Left renal pelvis (tissue), 4 donors: ENCODE measurements at places on chromosomes 6 and 20.

DNA sequence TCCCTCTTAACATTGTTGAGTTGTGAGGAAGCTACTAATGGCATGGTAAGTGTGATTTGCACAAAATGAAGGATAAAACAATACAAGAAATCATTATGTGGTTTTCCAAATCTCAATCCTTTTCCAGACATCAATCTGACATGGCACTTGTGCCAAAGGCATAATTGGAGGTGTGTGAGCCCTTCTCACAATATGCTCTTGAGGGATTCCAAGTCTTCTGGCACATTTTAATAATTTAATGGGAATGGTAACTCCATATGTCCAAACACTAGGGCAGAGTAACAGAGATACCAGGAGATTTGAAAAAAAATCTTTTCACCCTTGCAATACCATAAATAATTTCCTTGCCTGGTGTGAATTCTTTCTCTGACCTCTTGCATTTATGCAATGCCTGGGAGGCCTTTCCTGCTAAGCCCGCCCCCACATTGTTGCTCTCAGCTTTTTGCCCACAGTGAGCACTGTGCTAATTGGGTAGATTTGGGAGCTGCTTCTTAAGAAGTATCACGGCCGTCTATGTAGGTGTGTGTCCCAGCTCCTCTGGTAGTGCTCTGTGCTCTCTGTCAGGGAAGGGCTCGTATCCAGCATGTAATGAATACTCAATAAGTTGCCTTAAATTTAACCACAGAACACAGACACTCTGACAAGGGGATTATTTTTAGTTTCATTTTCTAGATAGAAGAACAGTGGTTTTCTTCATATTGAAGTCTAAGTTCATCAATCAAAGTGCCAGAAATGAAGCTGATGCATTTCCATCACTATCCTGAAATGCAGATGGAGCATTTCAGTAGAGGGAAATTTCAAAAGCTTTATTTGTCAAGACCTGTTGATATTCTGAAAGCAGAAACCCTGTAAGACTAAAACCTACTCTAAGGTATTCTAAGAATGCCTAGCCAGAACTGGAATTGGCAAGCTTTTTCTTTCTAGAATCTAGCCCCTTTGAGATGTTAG is 54.4 kb upstream of the CEP85L start:
- DNase-seq, result no peak

DNA sequence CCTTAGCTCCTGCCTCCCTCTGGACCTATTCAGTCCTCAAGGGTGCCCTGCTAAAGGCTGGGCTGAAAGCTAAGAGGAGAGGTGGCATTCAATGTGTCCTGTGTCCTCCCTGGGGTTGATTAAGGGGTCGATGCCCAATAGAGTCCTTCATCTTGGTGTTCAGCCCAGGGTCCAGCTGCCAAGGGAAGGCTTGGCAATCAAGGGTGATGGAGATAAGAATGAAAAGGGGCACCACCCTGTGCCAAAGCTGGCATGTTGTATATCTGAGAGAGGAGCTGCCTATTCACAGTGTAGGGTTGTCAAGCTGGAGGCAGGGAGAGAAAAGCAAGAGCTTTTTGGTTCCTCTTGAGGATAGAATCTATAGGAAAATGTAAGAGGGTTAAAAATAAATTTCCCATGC is 12.3 kb downstream of the C20orf173 start:
- DNase-seq, result no peak

DNA sequence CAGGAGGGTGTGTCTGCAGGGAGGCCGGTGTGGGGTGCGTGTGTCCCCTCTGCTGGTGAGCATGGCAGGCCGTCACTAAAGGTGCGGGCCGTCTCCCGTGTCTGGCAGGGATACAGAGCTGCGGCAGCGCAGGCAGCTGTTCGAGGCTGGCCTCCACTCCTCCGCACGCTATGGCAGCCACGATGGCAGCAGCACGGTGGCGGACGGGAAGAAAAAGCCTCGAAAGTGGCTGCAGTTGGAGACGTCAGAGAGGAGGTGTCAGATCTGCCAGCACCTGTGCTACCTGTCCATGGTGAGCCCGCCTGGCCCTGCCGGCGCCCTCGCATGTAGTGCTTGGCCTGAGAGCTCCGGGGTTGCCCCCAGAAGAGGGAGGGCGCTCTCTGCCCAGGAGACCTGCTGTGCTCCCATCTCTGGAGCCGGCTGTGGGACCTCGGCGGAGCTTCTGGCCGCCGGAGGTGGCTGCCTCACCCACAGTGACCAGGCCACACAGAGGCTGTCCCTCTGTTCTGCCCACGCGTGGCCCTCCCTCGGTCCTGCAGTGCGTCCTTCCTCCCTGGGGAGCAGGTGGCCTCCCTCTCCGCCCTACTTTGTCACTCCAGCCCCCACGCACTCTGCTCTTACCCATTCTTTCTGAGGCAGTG is 149.6 kb downstream of the DTNBP1 start:
- DNase-seq, result no peak

DNA sequence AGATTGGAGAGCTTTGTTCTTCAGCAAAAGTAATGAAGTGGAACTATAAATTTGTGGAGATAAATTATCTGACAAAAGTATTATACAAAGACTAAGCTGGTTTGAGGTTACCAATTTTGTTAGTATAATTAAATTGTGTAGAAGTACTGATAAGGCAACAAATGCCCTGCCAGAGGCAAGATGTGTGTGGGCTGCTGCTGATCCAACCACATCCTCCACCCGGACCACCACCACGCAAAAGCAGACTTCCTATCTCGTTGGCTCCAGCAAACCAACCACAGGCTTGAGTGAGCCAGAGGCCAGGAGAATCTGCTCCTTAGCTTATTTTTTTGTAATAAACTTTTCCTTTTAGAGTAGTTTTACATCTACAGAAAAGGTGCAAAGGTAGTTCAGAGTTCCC is 1.1 kb upstream of the MYLK4 start:
- DNase-seq, result no peak

DNA sequence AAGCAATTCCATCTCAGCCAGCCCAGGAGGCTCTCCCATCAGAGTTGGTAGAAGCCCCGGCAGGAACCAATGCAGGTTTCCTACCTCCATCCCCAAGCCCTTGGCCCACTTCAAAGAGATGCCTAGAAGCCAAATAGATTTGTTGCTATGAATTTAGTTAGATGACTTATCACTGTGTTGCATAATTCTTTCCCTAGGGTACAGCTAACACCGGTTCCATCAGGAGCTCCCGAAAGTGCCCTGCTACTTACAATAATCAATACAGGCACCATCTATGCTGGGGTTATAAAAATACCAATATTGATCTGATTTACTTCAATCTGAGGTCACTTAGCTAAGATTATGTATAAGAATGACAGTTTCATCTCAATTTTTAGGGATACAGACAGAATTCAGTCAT is 113.0 kb downstream of the MAP7 start:
- DNase-seq, result no peak

- DNase-seq, result no peak
These were observed 156.5 kb downstream of the TTLL2 start for GRCh38 chr6:167481307-167481926.

GRCh38 chr6:119830494-119831295 is 481.1 kb upstream of the MAN1A1 start:
- DNase-seq, result no peak

DNA sequence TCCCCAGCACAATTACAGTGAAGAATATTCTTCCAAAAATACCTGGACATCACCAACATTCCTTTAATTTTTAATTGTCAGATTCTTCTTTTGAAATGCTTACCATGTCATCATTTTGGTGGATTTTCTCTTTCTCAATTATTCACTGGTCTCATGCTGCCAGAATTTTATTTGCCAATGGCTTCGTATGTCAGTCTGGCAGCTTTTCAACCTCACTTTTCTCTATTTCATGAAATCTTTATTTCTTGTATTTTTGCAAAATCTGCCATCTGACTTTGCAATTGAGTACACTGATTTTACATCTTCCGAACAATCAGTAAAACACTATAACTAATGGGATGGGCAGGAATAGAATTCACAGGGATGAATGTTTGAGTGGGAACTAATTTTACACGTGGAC is 84.1 kb downstream of the BTBD9 start:
- no peak for DNase-seq

GRCh38 chr6:112881027-112881426 is 533.9 kb downstream of the RFPL4B start:
- DNase-seq, result no peak

GRCh38 chr6:113330636-113330946 is 526.6 kb upstream of the MARCKS start:
- no peak for DNase-seq

DNA sequence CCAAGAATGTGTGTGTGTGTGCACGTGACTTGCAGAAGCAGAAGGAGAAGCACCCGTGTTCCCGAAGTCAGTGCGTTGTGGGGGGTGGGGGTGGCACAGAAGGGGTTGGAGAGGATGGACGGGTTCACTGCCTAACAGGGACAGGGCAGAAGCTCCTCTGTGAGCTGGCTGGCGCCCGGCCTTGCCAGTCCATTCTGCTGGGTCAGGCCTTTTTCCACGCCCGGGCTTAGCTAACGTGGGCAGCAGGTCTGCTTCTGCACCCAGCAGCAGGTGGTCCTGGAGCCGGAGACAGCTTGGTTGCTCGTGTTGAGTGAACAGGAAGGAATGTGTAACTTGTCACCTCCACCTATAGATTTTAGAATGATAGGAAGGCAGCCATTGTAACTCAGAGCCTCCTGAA is 374.4 kb downstream of the CDH4 start:
- no peak for DNase-seq

- DNase-seq, result no peak
These were observed 39.1 kb downstream of the EPB41L2 start for GRCh38 chr6:131023834-131024504.

DNA sequence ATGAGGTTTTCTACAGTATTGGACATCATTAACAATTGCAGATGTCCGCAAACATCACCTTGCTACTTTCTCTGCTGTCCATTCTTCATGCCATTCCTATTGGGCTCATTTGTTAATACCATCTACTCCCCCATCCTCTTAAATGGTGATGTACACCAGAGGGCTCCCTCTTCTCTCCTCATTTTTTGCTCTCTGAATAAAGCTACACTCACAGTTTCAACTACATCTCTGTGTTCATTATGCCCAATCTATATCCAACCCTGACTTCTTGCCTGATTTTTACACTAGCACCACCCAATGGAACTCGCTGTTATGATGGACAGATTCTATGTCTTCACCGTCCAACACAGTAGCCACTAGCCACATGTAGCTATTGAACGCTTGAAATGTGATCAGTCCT is 288.1 kb upstream of the ID4 start:
- DNase-seq, result no peak

- no peak for DNase-seq
These were observed 41.9 kb upstream of the NOL4L start for GRCh38 chr20:32626859-32627636.

DNA sequence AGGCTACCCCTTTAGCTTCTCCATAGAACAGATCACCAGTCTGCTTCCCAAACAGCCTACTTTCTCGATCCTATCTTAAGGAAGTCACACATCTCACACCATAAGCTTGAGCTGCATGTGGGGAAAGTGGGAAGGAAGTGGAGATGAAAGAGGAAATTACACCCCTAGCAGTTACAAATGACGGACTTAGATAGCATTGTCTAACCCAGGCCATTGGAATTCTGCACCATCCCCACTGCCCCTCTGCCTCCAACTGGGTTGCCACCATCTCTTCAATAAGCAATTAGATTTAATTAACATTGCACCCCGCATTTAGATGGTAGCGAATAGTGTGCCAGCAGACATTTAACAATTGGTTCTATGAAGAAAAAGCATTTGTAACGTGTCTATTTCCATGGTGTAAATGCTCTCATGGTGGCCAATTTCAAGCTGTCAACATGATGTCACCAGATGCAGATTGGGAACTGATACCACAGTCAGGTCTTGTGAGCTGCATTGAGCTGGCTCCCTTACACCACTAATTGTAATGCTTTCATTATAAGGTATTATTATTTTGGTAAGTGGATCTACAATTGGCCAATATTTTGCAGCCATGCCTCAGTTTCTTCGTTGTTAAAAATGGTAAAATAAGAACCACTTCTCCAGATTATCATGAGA is 124.7 kb downstream of the CD24 start:
- DNase-seq, result no peak

GRCh38 chr6:20183706-20184105 is 28.6 kb downstream of the MBOAT1 start:
- DNase-seq, result no peak

DNA sequence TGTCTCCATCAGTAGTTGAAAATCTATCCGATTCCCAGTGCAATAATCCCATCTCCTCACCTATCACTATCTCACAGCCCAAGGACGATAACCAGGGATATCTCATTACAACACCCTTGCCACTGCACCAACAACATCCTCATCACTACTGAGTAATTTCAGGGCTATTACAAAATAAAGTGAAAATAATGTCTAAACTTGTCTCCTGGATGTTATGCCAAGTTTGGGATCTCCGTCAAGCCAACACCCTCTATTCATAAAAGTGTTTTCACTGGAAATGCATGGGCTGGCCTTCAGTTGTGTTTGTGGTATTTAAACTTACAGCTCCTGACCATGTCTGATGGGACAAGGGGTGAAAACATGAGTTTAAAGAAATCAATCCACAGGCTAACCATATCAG is 42.0 kb upstream of the STMND1 start:
- no peak for DNase-seq

DNA sequence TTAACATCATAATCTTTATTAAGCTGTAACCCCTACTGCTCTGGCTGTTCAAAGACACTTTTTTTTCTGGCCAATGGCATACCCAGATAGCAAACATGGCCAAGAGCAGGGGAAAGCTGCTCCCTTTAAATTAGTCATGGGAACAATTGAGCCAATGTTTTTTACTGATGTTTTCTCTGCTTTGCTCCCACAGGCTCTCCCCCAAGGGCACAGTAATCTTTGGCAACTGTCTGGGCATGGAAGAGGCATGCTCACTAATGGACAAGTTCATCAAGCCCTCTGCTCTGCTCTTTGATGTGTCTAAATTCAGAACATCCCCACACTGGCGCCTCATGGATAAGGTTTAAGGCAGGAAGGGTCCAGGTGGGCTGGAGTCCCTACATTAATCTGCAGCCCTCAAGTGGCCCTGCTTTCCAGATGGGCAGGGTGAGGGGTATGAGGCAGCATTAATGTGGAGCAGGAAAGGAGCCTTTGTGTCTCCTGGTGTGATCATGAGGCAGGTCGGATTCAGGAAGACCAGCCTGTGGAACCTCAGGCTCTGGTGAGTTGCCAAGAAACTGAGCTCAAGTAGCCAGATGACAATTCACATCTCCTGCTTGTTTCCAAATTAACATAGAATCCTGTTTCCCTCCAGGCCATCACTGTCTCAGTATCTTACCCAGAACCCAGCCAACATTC is 227.0 kb upstream of the CST7 start:
- DNase-seq, result no peak

DNA sequence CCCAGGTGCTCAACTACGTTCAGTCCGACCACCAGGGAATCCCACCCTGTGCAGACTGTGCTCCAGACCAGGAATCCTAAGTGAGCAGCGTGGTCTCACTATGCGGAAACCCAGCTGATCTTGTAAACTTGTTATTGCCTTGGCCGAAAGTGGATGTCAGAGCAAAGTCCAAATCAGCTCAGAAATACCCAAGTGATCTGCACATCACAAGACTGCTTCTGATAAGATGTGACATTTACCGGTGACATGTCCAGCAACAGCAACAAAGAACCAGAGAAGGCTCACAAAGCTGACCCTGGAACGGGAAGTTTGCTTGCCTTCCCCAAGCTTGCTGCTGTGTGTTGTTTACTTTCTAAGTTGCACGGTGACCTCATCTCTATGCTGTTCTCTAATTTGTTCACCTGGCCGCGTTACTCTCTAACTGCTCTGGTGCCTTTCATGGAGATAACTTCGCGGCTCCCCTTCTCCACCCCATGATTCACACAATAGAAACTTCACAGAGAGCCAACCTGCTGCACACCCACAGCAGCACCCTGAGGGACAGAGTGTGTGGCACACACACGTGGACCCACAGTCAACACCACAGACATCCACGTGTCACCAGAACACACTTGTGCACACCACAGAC is 1.7 kb downstream of the BNIP5 start:
- no peak for DNase-seq
